ENCODE measurements at places on chromosomes 2 and 18.

- DNase-seq: no peak
Observed at GRCh38 chr18:37393221-37393827, 172.3 kb downstream of the CELF4 start.

GRCh38 chr18:35362531-35362930, 14.6 kb downstream of the ZNF396 start:
- DNase-seq: no peak

DNA sequence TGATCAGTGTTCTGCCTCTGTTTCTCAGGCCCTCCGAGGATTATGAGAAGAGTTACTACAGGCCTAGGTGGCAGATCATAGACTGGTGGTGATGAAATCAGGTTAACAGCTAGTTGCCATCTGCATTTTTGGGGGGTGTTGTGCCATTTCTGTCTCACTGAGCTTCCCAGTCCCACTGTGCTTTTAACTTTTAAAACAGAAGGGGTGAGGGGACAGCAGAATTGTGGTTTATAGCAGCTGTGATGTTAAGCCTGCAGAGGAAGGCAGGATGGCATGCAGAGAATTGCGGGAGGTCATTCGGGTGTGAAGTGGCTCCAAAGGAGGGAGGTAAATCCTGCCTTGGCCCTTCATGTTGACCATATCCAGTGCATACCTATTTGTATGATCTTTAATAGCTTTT, 5.0 kb downstream of the CAB39 start:
- no peak for DNase-seq

GRCh38 chr2:74843899-74844298, 10.0 kb downstream of the HK2 start:
- peak; percentile 22 for DNase-seq

DNA sequence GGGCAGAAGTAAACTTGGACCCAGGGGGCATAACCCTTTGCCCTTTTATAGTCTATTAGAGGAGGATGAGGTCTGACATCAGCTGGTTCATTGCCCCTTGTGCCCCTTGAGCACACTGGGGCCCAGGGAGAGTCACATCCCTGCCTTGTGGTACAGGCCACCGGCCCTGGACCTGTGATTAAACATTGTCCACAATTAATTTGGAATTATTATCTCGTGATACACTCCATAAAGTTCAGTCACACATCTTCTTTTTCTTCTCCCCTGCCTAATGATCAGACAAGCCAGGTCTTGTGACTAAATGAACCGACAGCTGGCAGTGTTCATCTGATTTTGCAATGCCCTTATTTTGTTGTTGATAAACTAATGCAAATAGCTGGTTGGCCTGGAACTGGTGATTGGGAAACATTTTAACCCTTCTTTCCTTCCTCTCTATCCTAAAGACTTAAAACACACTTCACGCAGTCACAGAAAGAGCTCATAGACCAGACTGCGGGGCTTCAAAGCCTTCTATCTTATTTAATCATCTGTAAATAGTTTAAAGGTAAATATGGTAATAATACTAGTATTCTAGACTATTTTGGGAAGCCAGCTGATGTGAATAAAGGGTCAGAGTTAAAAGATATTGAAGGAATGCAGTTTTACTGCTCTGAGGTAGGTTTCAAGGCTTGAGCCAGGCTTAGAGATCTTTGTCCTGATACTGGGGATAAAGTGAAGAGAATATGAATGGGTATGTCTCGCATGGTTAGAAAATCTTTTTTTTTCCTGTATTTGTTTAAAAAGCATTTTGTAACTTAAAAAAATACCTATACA, 13.4 kb downstream of the IL1R1 start:
- no peak for DNase-seq

GRCh38 chr2:96763511-96764252, 3.0 kb downstream of the CNNM4 start:
- peak; percentile 64 for DNase-seq

- DNase-seq: peak; percentile 27
Observed at GRCh38 chr2:219119422-219120043, 41.1 kb downstream of the NHEJ1 start.

DNA sequence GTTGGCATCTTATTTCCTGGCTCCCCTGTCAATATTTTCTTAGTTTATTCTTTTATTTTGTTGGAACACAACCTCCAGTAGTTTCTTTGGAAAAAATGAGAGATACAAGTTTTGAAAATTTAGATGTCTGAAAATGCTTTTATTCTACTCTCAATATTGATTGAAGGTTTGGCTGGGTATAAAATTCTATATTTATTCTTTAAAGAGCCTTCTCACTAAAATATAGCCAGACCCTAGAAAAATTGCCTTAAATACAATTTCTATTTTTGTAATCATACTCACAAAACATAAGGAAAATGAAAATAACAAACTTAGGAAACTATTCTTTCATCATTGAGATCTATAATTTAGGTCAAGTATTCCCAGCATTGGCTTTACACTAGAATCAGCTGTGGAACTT, 103.7 kb downstream of the CYP26B1 start:
- no peak for DNase-seq

GRCh38 chr2:71372042-71372441, 40.5 kb downstream of the ZNF638 start:
- no peak for DNase-seq

GRCh38 chr18:6546229-6546628, 131.5 kb upstream of the L3MBTL4 start:
- no peak for DNase-seq

GRCh38 chr2:151842830-151843690, 14.8 kb upstream of the ARL5A start:
- DNase-seq: no peak

GRCh38 chr2:65580824-65581223, 148.4 kb upstream of the SPRED2 start:
- DNase-seq: no peak

DNA sequence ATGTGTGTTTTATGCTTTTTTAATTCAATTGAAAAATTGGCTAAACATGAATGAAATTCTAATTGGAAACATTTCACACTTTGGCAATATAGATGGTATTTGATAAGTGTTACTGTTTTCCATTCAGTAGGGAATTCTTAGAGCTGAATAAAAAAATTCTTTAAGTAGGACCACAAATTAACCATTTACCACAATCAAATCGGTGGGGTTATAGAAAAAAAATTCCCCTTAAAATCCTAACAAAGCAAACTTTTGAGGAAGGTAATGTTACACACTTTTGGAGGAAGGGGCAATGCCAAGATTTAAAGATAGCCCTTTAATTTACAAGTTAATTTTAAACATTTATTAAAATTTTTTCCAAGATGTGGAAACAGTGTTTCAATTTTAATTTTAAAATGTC, 279.0 kb upstream of the FIGN start:
- DNase-seq: no peak

DNA sequence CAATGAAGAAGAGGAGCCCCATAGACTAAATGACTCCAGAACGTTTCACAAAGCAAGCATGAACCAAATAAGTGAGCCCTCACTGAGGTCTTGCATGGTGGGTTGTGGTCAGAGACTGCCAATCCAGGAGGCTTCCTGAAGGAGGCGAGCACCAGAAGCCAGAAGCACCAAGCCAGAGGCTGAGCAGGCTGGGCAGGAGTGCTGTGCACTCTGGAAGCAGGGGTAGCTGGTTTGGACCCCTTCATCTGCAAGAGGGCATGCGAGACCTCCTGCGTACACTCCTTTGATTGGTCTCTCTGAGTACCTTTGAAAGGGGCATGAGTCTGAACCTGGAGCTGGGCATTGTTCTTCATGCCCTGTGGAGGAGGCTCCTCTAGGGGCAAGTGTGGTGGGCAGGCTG, 192.5 kb downstream of the HAUS1 start:
- no peak for DNase-seq

DNA sequence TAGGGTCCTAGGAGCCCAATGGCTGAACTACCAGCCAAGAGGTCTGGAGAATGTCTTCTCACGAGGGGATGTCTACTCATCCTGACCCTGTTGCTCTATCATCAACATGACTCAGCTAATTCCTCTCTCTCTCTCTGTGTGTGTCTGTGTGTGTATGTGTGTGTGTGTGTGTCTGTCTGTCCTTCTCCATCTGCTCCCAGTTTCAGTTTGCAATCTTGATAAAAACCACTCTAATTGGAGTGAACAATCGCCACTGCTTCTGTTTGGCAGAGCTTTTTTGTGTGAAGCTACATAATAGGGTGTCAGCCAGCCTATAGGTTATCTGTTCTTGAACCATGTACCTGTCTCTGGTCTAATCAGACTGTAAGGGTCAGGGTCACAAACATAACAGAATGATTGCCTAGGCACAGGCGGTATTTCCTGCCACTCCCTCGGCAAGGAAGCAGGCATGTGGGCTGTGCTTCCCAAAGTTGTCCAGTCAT, 219.8 kb downstream of the SH3BP4 start:
- no peak for DNase-seq

- DNase-seq: peak; percentile 72
Observed at GRCh38 chr2:106159866-106160785, 34.0 kb downstream of the UXS1 start.

- DNase-seq: no peak
Observed at GRCh38 chr2:154324601-154325000, 373.9 kb upstream of the KCNJ3 start.

DNA sequence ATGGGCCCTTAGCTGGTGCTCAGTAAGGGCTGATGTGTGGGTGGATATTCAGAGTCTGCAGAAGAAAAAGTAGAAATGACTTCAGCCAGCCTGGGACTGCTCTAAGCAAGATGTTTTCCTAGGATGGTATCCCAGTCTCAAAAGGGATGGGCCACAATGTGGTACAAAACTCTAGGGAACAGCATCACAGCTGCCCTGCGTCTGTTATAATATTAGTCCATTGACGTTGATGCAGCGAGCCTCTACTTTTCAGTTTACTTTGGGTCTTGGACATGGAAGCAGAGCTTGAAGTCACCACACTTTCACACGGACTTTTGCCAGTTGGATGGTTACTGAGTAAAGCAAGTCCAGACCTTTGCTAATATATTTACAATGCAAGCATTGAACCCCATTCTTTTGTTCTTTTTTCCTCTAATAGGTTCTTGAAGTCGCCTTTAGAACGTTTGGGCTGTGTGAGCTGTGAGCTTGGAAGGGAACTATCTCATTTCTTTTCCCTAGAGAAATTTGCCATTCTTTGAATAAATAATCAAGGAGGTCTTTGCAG, 105.7 kb downstream of the RDH14 start:
- DNase-seq: no peak

DNA sequence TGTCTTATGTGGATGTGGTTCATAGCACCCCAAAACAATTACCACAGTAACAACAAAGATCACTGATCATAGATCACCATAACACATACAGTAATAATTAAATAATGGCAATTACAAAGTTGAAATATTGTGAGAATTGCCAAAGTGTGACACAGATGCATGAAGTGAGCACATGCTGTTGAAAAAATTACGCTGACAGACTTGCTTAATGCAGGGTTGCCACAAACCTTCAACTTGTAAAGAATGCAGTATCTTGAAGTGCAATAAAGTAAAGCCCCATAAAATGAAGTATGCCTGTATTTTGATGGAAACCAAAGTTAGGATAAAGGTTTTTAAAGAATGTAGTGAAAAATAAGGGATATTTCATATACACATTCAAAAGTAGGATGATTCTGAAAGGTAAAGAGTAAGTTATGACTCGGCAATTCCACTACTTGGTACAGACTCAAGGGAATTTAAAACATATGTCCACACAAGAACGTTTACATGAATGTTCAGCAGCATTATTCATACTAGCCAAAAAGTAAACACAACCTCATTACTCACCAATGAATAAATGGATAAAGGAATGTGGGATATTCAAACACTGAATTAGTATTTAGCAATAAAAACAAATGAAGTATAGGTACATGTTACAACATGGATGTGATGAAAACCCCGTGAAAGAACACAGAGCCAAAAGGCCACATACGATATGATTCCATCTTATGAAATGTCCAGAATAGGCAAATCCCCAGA, 61.6 kb downstream of the SCN9A start:
- DNase-seq: no peak

- DNase-seq: no peak
Observed at GRCh38 chr18:7848054-7848412, 280.9 kb downstream of the PTPRM start.

DNA sequence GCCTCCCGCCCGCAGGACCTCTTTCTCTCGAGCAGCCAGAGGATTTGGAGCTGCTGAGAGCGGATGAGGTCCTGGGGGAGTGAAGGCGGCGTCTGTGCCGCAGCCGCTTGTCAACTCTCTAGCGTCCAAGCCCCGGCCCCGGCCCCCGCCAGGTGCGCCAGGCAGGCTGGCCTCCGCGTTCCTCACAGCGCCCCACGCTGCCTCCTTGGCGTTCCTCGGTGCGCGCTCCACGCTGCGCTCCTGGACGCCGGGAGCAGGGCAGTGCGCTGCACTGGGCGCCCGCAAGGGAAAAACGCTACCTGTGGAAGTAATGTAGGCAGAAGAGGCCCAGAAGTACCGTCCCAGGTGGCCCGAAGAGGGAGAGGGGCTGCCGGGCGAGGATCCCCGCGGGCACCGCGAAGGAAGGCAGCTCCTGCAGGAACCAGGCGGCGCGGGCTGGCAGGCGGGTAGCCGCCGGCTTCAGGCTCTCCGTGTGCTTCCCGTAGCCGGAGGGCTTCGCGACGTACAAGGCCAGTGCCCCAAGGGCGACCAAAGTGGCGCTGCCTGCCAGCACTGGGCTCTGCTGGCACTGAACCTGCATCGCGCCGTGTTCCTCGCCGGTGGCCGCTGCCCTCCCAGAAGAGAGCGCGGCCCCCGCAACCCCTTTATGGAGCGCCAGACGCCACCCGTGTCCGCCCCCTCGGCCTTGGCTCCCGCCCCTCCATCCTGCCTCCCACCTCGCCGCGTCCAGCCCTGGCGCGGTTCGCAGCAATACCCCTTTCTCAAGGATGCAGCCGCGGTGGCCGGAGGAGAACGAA, at the start of gene SRD5A2:
Gene SRD5A2, minus strand, starts transcription at position 618 of the 797 bp plus-strand sequence. Its CDS starts 38 bp downstream, at position 580.
- no peak for DNase-seq

DNA sequence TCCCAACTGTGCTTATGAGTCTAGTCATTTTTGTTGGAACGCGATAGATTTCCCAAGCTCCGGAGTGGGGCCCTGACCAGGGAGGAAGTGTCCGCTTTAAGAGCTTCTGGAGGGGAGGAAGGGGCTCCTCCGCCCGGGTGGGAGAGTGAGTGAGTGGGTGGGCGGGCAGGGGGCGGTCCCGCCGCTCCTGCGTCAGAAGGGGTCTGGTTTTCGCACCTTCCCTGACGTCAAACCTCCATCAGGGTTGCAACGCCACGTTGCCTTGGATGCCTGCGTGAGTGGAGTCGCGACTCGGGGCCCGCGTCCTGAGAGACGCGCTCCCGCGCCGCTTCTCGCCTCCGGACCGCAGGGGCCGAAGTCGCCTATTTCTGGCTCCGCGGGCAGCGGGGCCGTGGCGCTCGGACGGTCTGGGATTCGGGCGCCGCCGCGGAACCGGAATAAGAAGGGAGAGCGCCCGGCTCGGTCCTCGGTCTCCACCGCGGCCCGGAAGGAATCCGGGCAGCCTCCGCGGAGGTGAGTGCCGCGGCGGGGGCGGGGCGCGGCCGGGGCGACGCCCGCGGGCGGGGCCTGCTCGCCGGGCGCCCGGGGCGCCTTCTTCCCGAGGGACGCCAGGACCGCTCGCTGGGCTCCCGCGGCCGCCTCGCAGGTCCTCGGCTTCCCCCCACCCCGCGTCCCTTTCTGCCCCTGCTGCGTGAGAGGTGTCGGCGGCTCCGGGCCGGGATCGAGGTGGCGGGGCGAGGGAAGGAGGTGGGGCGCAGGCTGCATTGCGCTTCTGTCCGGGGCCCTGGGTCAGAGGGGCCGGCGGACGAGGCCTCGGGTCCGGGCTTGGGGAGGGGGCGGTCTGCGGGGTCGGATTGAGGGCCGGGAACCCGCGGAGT, at the start of gene ZDBF2:
Gene ZDBF2, plus strand, starts transcription at position 230 of the 878 bp plus-strand sequence. CDS start 7,187 bp downstream, outside the sequence.
- DNase-seq: no peak

- DNase-seq: peak; percentile 94
Observed at GRCh38 chr2:101623031-101623521, 74.4 kb upstream of the MAP4K4 start.

- DNase-seq: no peak
Observed at GRCh38 chr2:85216927-85217326, 83.7 kb downstream of the TCF7L1 start.
